ENCODE measurements at places on chromosomes 2 and 18.

DNA sequence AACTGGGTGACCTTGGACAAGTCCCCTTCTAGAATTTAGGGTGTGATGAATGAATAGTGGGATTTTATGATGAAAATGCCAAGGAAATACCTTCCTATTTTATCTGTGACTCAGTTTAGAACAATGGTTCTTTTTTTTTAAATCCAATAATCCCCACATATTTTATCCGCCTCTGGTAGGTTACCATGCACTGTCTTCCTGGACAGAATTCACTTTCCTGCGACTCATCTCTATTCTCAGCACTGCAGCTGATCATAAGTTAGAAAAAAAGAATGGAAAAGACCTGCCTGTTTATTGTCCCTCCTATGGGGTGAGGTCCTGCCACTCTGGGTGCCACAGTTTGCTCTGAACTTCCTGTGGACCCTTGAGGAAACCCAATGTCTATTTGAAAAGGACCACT, 73.1 kb downstream of the IRS1 start:
- DNase-seq = no peak

- DNase-seq = peak; percentile 62
Measured at GRCh38 chr18:74806700-74807416, 209.2 kb downstream of the ZNF407 start.

DNA sequence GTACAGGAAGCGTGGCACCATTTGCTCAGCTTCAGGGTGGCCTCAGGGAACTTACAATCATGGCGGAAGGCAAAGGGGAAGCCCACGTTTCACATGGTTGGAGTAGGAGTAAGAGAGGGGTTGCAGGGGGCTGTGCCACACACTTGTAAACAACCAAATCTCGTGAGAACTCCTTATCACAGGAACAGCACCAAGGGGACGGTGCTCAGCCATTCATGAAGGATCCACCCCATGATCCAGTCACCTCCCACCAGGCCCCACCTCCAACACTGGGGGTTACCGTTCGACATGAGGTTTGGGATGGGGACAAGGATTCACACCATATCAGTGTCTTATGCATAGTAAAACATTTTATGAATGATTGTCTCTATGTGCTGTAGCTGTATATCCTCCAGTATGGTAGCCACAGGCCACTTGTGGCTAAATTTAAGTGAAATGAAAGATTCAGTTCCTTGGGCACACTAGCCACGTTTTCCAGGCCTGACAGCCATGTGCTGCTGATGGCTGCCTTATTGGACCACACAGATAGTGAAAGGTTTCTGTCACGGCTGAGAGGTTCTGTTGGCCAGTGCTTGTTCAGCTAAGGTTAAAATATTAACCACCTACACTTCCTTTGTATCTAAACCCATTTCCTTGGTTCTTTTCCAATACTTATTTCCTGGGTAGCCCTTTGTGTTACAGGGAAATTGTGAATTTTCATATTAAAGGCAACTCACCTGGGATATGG, 77.3 kb downstream of the AGAP1 start:
- no peak for DNase-seq

DNA sequence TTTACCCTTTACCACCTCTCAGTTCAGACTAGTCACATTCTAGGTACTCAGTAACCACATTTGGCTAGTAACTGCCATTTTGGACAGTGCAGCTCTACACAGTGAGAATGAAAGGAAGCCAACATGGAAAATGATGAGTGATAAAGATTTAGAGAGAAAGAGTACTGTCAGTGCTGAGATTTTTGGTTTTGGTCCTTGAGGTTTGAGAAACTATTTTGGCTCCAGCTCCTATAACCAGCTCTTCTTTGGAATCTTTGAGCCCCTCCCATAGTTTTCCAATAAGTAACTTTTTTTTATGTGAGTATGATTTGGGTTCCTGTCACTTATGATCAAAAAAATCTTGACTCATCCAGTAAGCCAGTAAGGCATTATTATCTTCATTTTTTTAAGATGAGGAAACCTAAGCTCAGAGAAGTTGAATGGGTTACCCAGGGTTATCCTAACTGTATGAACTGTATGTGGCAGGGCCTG, 173.0 kb downstream of the BABAM2 start:
- no peak for DNase-seq

GRCh38 chr2:101788995-101789970, 91.8 kb downstream of the MAP4K4 start:
- no peak for DNase-seq

GRCh38 chr2:113910967-113911678, 21.2 kb downstream of the ACTR3 start:
- DNase-seq = no peak

DNA sequence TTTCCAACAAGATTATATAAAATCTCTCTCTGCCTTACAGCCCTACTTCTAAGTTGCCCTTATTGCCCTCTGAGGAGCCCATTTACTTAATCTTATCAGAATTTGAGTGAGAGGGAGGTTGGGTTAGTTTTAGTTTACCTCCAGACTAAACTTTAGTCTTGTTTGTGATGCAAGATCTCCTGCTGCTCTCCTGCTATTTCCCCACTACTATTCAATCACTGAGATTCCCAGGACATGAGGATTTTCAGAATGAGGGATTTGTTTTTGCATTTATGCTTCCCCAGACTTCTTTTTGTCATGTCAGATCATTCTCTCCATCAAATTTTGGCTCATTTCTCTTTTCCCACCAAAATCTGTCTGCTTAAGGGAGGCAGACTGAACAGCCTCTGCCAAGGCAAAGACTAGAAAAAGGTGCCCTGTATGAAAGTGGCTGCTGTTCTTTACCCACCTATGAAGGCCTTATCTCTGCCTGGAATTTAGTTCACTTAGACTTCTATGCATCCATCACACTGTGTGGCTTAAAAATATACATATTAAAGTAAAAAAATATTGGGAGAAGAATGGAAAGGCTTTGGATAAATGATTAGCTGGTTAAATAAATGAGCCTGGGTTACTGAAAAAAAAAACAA, 401.3 kb downstream of the PID1 start:
- no peak for DNase-seq

- DNase-seq = no peak
Measured at GRCh38 chr2:159126432-159127022, 158.1 kb downstream of the TANC1 start.

GRCh38 chr18:61199171-61199848, 133.9 kb upstream of the CDH20 start:
- DNase-seq = no peak

- DNase-seq = no peak
Measured at GRCh38 chr2:128488434-128488833, 169.8 kb upstream of the HS6ST1 start.

GRCh38 chr18:49814147-49814499, 790 bp upstream of the ACAA2 start:
- no peak for DNase-seq

DNA sequence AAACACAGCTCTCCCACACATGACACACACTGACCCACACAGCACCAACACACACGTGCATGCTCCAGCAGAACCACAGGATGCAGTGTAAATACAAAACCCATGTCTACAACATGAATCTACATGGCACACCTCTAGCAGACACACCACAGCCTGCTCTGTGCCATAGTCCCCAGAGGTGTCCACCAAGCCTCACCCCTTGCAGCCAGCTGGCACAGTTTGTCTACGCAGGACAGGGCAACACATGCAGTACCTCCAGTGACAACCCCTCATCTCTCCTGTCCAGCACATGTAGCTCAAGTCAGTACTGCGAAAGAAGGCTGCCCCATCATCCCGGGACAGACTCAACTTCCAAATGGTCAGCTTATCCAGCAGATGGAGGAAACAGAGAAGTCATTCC, 18.9 kb downstream of the CELF4 start:
- no peak for DNase-seq

GRCh38 chr2:217471319-217471718, 531.5 kb downstream of the TNS1 start:
- DNase-seq = no peak

- DNase-seq = no peak
Measured at GRCh38 chr2:66346231-66346664, 88.7 kb upstream of the MEIS1 start.

- DNase-seq = no peak
Measured at GRCh38 chr2:72347081-72347480, 199.4 kb upstream of the CYP26B1 start.

DNA sequence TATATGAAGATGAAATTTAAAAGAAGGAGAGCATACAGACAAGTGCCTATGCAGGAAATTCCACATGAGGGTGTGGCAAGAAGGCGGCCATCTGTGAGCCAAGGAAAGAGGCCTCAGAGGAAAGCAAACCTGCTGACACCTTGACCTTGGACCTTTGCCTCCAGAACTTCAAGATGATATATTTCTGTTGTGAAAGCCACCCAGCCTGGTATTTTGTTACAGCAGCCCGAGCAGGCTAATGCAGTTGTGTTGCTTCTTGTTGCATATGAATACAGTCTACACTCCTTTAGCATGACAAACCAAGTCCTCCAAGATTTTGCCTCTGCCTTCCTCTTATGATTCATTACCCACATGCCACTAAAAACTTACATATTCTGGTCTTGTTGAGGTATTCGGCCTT, 374.8 kb upstream of the TRIB2 start:
- no peak for DNase-seq

GRCh38 chr2:162057426-162057825, 16.6 kb downstream of the DPP4 start:
- no peak for DNase-seq

DNA sequence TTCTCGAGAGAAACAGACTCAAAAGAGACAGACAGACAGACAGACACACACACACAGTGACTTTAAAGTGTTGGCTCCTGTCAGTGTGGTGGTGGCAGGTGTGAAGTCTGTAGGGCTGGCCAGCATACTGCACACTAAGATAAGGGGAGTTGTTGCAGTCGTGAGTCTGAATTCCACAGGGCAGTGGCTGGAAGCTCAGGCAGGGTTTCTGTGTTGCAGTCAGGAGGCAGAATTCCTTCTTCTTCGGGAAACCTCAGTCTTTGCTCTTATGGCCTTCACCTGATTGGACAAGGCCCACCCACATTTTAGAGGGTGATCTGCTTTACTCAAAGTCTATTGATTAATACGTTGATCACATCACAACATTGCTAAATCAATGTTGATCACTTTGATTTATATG, 478.4 kb upstream of the HS6ST1 start:
- DNase-seq = no peak

DNA sequence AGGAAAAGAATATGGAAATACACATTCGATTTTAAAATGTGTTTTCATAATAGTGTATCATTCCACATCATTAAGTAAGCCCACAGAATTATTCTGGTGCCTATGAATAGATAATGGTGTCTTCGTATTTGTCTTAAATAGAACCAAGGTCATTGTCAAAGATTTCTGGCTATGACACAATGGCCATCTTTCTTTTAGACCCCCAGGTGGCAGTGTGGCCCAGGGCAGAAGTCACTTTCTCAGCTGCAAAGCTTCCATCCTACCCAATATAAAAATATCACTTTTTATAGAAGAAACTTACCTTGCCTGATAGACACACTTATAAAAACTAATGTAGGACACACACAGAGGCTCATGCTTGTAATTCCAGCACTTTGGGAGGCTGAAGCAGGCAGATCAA, 57.5 kb downstream of the ZRANB3 start:
- DNase-seq = peak; percentile 1

DNA sequence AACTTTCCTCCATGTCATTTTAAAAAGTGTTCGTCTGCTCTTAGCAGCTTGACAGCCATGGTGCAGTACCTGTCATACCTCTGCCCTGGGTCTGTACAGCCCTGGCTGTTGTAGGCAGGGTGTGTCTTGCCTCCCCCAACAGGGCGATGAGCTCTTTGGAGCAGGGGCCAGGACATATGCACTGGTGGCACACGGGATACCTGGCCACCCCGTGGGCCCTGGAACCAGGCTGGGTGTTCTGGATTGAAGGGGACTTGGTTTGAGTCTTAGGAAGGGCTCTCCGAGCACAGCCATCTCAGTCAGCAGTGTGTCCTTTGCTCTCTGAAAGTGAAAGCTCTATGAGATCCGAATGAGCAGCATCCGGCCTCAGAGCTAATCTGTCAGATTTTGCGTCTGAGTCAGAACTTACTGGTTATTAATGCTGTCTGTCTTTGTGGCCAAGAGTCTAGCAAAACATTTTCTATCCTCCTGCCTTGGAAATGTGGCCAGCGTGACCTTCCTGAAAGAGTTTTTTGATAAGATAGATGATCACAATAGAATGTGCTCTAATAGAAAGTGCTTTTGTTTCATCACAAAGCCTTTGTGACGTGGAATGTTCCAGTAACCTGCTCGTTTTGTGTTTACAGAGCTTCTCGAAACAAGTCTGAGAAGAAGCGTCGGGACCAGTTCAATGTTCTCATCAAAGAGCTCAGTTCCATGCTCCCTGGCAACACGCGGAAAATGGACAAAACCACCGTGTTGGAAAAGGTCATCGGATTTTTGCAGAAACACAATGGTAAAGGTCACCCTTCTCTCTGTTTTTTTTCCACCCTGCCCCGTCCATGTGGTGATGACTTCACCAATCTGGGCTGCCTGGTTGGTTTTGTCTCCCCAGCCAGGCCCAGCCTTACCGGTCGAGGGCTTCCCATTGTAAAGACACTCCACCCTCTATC, 77.3 kb upstream of the RPL31 start:
- DNase-seq = peak; percentile 21

DNA sequence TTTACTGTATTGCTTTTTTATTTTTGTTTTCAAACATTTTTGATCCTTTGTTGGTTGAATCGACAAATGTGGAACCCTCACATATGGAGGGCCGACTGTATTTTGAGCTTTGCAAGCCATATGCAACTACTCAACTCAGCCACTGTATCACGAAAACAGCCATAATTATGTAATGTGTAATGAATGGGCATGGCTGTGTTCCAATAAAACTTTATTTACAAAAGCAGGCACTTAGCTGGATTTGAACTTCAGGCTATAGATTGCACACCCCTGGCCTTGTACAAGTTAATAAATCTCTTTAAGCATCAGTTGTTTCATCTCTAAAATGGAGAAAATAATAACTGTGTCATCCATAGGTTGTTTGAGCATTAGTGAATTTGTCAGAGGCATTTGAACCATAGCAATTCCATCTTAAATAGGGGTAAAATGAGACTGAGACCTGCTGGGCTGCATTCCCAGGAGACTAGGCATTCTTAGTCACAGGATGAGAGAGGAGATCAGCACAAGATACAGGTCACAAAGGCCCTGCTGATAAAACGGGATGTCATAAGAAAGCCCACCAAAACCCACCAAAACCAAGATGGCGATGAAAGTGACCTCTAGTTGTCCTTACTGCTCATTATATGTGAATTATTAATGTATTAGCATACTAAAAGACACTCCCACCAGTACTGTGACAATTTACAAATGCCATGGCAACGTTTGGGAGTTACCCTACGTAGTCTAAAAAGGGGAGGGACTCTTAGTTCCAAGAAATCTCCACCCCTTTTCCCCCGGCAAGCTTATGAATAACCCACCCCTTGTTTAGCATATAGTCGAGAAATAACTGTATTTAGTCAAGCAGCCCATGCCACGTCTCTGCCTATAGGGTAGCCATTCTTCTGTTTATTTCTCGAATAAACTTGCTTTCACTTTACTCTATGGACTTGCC, 13.7 kb upstream of the LTBP1 start:
- DNase-seq = no peak

DNA sequence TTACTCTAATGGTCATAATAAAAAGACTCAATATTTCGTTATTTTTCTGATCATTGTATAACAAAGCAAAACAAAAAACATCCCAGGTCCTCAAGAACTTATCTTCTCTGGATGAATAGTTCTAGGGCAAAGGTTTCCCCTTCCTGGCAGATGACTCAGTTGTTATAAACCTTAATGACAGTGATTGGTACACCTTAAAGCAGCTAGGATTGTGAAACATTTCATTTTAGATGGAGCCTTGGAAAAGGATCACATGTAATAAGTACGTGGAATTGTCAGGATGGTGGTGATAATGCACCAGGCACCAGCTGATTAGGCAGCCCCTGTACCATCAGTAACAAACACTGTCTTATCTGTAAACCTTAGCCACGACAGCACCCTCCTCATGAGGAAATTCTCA, 47.2 kb downstream of the MEP1B start:
- no peak for DNase-seq
